ENCODE measurements at places on chromosomes 4 and X.
A peak's percentile ranks its signal among the peaks of the same experiment; 100 is the strongest.

GRCh38 chr4:86593688-86594558 lies at the start of gene PTPN13:
PTPN13 (plus strand) TSS chr4:86594315; CDS start chr4:86635257, 40,942 bp downstream.
- DNase-seq, result peak; percentile 97

DNA sequence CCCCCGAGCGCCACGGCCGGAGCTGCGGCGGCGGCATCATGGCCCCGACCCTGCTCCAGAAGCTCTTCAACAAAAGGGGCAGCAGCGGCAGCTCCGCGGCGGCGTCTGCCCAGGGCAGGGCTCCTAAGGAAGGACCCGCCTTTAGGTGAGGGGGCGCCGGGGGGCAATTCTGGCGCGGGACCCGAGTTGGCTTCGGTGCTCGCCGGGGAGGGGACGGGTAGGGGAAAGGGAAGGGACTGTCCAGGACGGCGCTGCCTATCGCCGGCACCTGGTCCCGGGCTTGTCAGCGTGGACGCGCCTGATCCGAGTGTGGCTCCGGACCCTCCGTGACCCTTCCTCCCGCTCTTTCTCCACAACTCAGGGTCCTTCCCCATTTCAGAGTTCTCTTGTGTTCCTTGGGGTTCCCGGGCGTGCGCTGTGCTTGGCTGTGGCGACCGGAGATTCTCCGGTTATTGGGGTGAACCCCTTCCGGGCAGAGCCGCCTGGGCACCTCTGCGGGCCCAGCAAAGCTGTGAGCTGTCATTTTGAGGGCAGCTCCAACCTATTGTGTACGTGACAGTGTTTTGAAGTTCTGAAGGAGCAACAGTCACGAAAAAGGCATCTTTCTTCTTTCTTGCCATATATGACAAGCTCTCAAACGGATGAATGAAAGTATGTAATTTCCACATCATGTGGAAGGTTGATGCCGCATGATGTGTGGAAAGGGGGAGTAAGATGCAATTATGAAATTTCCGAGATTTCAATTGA lies 522 bp downstream of the FNIP2 start:
- DNase-seq, result no peak

- no peak for DNase-seq
Observed at GRCh38 chrX:16797358-16797757, 11.1 kb downstream of the TXLNG start.

DNA sequence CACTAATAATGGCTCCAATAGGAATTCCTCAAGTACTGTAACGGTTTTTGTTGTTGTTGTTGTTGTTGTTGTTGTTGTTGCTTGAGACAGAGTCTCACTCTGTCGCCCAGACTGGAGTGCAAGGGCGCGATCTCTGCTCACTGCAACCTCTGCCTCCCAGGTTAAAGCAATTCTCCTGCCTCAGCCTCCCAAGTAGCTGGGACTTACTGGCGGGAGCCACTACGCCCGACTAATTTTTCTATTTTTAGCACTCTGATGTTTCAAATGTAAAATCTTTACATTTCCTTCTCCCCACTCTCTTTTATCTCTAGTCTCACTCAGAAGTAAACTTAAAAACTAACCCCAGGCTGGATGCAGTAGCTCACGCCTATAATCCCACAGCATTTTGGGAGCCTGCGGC lies 8.0 kb downstream of the ANKRD17 start:
- no peak for DNase-seq

DNA sequence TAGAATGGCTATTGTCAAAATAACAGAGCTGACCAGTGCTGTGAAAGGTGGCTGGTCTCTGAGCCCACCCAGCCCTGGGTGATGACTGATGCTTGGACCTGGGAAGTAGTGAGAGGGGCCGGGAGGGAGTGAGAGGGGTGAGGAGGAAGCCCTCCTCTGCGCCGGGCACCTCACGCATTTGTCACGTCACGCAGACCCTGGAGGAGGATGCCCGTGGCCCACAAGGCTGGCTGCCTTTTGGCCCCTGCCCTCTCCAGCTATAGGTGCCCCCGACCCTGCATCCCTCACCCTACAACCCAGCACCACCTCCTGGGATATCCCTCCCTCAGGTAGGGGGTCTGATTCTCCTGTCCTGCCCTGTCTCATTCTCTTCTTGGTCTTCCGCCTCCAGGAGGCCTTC lies 207.4 kb downstream of the AFAP1 start:
- no peak for DNase-seq

- DNase-seq, result no peak
Observed at GRCh38 chr4:139709660-139710059, 44.0 kb downstream of the MGST2 start.

DNA sequence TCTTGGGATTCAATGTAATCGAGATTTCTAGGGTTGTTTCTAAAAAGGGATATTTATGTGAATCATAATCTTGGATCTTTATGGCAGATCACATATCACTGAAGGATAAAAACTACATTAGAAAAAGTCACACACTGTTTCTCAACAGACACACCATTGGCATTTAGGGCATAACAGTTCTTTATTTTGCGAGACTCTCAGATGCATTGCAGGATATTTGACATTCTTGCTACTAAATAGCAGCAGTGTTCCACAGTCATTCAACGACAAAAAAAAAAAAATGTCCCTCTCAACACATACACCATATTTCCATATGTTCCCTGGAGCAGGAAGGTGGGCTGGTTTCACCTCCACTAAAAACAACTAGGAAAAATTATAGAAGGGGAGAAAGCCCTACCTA lies 243.4 kb upstream of the PCDH18 start:
- DNase-seq, result no peak

- no peak for DNase-seq
Observed at GRCh38 chrX:44253575-44253942, 89.9 kb downstream of the EFHC2 start.

DNA sequence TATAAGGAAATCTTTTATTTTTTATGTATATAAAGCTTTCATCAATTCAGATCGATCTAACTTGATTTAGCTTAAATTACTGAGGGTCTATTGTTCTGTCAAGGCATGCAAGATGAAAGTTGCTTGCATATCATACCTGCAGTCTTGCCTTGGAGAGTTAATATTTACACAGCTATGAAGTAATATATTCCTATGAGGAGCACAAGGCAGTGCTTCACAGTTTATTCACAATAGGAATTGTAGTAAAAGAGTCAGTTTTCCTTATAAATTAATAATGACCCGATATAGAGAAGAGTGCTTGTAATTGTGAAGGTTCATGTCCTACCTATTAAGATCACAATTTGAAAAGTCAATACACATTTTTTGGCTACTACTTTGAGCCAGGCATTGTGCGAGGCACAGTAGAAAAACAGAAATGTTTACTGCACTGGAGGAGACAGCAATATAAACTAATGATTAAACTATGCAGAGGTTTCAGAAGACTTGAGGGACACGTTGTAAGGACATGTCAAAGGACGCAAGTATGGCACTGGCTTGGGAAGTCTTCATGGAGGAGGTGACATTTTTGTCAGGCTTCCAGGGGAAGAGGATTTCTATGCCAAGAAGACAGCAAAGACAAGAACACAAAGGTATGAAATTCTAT lies 38.8 kb downstream of the REELD1 start:
- no peak for DNase-seq

DNA sequence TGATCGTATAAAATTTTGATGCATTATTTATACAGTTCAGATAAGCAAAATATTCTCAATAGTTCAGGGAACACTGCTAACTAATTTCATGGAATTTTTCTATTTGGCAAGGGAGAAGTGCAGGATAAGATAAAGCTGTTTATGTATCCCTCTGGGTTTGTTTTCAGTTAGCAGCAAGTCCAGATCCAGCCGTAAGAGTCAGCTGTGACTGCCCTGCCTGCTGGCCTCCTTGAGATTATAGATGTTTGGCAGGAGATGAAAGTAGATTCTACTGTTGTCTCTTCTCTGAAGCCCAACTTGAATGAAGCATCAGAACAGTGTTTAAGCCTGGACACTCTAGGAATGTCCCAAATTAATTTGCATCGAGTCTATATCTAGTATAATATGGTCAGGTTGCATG lies 29.5 kb downstream of the ANTXR2 start:
- no peak for DNase-seq

DNA sequence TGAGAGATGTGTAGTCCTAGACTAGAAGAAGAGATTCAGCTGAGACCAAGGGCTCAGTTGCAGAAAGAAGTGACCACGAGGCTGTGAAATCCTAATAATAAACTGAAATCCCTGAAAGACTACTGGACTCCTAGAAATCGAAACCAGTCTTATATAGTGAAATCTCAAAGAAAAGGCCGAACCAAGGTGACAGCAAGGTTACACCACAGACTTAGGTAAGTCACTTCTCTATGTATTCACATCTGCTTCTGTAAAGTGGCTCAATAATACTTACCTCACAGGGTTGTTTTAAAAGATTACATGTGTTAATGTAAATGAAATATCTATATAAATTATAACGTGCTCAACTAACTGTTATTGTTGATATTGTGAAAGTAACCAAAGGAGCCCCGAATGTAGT lies 60.3 kb downstream of the ARSJ start:
- no peak for DNase-seq

DNA sequence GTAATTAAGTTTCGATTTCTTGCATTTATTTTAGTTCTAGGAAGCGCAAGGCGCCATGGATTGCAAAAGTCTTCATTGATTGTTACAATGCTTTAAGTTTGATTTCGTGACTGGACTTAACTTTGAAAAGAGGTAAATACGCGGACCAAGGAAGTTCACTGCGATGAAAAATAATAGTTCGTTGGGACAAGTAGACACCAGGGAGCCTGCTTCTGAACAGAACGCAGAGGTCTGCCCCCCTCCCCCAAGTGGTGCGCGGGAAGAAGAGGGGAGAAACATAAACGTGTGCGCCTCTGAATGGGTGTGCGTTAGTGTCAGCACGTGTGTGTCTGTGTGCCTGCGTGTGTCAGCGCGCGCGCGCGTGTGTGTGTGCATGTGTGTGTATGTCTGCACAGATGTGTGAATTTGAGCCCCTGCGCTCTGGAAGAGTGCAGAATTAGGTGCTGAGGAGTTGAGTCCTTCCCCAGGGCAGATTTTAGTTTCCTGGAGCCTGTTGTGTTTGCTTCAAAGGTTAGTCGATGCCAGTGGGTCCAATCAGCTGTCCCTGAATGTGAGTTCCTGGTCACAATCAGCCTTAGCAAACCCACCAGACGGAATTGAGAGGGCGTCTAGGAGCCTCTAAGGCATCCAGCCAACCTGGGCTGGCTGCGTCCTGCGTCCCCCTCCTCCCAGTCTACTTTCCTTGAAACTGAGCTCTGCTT lies 5.8 kb upstream of the POU4F2 start:
- no peak for DNase-seq

GRCh38 chr4:173191623-173192041 lies 23.0 kb downstream of the GALNT7 start:
- DNase-seq, result no peak

DNA sequence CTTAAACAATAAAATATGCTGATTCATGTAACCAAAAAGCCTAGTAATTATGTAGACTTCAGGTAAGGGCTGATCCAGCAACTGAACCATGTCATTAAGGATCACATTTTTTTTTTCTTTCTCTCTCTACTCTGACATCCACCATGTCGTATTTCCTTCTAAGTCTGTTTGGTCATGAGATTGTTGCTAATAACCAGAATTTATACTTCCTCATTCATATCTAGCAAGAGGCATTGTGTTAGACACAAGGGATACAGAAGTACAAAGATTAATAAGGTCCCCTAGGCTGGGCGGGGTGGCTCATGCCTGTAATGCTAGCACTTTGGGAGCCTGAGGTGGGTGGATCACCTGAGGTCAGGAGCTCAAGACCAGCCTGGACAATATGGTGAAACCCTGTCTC lies 24.1 kb downstream of the PHEX start:
- DNase-seq, result no peak

DNA sequence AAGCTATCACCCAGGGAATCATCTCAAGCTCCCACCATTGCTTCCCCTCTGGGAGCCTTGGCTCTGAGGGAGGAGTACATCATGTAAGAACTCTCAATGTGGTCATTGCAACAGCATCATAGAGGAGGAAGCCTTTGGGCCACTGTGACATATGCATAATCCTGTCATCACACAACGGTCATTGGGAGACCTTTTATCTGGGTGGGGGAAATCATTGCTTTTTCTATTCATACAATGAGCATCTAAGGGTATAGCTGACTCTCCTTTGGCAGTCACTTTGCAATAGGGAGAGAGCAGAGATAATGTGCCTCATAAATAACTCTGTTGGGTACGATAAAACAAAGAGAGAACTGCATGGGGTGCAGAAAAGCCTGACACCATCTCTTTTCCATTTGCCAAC lies 155.2 kb upstream of the KCNIP4 start:
- DNase-seq, result no peak

- no peak for DNase-seq
Observed at GRCh38 chrX:110397904-110398303, 39.3 kb downstream of the RTL9 start.

- DNase-seq, result no peak
Observed at GRCh38 chrX:136115126-136115903, 32.0 kb upstream of the FHL1 start.

- DNase-seq, result no peak
Observed at GRCh38 chrX:134013524-134013923, 28.1 kb upstream of the GPC3 start.

All from AG04450 (cell line).